Astrocyte (in vitro differentiated cells and primary cell): ENCODE measurements at places on chromosomes 12 and 14.

GRCh38 chr14:42222924-42223471 lies 616.3 kb downstream of the LRFN5 start:
- peak; percentile 76 for DNase-seq

- DNase-seq, result no peak
Measured at GRCh38 chr14:90406384-90406798, 9.6 kb downstream of the CALM1 start.

DNA sequence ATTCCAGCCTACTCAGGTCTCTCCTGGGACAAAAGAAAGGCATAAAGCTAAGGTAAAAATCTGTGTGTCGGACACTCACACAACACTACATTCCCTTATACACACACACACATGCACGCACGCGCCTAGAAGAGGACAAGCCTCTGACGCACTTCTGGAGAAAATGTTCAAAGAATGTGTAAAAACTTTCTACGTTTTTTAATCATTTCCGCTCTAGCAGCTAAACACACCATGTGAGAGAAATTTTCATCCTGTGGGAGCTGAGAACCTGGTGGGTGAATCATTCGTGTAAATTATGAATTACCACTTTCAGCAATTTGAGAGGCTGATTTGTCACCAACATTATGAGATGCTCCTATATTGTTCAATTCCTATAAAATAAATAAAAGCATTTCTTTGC lies 494.5 kb downstream of the TMEM132D start:
- no peak for DNase-seq

- peak; percentile 53 for DNase-seq
Measured at GRCh38 chr12:28258998-28259397, 68.7 kb downstream of the CCDC91 start.

- no peak for DNase-seq
Measured at GRCh38 chr14:91095178-91095577, 18.7 kb upstream of the DGLUCY start.

DNA sequence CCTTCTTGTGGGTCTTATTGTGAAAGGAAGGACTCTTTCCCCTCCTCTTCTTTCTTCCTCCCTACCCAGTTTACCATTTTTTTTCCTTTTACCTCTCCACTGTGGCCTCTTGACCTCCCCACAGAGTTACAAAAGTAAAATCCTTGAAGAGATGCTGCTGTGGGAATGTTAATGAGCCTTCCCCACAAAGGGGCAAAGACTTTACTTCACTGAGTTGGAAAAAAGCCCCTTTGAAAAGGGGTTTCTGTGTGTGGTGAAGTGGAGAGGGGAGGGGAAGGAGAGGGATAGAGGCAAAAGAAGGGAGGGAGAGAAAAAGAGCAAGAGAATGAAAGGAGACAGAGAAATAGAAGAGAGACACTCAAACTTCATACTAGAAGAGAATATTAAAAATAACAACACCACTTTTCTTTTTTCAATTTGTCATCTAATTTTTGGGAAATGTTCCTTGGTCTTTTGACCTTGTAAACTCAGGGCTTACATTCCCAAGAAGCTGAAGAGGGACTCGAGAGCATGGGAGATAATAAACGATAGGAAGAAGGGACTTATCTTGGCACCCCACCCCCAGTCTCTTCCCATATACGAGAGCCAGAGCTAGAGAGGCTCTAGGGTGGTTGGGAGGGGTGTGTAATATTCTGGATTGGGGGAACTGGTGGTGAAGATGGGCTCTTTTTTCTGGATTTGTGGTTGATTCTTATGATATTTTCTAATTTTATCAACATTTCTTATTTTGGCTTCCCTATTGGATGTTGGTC lies 13.2 kb upstream of the SALL2 start:
- no peak for DNase-seq

DNA sequence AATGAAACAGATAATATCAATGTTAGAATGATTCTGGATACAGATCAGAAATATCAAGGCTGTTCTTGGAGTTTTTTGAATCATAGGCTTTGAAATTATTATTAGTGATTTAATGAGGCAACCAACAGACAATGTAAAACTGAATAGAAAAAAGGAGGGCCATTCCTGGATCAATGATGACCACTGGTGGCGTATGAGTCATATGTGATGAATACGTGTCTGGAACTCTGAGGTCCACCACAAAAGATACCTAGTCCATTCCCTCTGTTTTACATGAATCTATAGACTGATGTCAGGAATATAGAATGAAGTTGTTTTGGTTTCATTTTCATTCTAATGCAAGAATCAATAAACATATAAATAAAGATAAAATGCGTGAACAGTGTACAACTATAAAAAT lies 78.3 kb upstream of the RTL1 start:
- DNase-seq, result peak; percentile 75

GRCh38 chr14:31962920-31963319 lies 114.2 kb upstream of the ARHGAP5 start:
- no peak for DNase-seq

DNA sequence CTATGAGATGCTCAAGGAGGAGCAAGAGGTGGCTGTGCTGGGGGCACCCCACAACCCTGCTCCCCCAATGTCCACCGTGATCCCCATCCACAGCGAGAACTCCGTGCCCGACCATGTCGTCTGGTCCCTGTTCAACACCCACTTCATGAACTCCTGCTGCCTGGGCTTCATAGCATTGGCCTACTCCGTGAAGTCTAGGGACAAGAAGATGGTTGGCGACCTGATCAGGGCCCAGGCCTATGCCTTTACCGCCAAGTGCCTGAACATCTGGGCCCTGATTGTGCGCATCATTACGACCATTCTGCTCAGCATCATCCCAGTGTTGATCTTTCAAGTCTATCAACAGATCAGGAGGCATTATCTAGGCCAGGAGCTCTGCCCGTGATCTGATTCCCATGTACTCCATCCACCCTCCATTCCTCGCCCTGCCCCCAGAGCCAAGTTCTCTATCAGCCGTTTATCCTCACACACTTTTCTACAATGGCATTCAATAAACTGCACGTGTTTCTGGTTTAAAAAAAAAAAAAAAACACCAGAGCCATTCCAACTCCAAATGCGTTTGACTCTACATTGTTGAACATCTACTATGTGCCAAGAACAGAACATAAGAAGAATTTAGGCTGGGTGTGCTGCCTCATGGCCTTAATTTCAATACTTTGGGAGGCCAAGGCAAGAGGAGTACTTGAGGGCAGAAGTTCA lies 17.5 kb downstream of the ATXN2 start:
- no peak for DNase-seq

GRCh38 chr14:51626185-51626584 lies 25.5 kb upstream of the FRMD6 start:
- DNase-seq, result no peak

DNA sequence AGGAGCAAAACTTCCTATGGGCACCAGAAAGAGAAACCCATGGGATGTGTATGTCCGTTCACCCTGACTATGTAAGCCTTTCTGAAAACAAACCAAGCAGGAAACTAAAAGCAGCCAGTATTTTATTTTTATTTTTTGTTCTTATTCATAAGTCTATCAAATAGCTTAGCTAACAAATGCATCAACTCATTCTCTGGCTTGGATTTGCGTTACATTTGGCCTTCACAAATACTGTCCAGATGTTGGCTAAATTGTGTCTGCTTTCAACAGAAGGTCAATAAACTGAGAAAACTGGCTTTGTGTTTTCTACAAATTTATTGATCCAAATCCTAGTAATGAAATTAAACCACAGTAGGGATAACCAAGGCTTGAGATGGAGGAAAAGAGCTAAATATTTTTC lies 379.0 kb downstream of the NOVA1 start:
- no peak for DNase-seq

- DNase-seq, result no peak
Measured at GRCh38 chr14:93079321-93079720, 36.4 kb downstream of the ITPK1 start.
